ENCODE measurements at places on chromosomes 5 and 9.

DNA sequence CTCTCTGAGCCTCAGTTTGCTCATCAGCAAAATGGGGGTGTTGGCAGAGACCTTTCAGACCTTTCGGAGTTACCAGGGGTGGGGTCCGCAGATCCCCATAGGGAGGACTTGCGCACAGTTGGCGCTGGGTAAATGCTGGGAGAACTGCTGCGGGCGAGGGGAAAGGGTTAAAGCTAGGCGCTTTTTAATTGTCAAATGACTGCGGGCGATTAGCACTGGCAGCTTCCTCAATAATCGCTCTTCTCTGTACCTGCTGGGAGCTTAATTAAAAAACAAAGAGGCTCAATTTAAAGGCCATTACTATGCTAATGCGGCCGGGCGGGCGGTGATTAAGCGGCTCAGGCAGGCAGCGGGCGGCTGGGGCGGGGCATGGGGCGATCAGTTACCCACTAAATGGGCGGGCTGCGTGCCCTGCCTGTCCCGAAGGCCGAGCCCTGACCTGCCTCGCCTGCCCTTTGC, 63.0 kb downstream of the LMX1B start:
- no peak for DNase-seq

- DNase-seq = no peak
Observed at GRCh38 chr9:35616681-35617459, 1.3 kb downstream of the CD72 start.

DNA sequence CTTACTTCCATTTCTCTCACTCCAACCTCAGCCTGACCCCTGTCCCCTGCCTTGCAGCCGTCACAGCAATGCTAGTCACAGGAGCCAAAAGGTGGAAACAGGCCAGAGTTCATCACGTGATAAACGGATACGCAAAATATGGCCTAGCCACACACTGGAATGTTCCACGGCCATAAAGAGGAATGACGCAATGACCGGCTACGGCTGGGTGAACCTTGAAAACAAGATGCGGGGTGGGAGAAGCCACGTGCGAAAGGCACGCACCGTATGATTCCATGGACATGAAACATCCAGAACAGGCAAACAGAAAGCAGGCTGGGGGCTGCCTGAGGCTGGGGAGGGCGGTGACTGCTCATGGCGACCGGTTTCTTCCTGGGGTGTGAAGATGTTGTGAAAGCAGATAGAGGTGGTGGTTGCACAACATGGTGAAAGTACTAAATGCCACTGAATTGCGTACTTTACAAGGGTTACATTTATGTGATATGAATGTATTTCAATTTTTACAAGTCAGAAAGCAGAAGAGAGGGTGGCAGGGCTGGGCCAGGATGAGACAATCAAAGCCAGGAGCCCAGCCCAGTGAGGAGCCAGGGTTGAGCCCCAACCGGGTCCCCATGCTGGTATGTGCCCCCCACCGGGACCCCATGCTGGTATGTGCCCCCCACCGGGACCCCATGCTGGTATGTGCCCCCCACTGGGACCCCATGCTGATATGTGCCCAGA, 117.8 kb upstream of the SARDH start:
- no peak for DNase-seq

DNA sequence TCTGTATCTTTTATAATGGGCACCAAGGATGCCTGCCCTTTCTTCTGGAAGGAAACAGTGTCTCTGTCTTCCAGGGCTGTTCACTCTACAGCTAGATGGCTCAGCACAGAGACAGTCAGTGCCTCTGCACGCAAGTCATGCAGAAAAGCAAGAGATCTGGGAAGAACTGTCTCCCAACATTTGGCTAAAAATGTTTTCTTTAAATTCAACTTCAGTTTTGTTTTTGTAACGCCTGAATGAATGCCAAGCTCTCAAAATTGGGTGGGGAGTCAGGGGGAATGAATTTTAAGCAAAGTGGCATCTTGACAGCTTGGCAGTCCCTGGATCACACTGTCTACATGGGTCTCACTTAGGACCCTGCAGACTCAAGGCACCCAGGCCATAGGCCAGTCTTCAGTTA, 12.6 kb downstream of the OLFML2A start:
- no peak for DNase-seq
